Natural killer cell treated with Interleukin-12 subunit alpha and Interleukin-12 subunit beta and Interleukin-15 and Interleukin-18, amount 100 ng/mL, for 72 hours (primary cell): ENCODE measurements at places on chromosomes 16 and 17.

DNA sequence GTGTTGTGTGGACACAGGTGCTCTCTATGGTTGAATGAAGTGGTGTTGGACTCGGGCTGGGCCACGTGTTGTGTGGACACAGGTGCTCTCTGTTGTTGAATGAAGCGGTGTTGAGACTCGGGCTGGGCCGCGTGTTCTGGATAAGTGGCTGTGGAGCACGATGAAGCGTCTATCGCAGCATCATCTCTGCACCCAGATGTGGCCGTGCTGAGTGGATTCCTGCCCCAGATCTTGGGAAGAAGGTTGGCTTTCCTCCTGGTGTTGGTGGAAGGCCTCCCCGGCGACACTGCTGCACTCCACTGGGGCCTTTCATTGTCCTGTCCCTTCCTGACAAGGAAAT lies 69.1 kb downstream of the RPTOR start:
- H3K4me3 ChIP-seq = no peak overlapping the region
- H3K27me3 ChIP-seq = no peaks in the 10 kb centered on the region
- H3K27ac ChIP-seq = no peak overlapping the region

GRCh38 chr17:58377661-58378060 lies 25.7 kb upstream of the SUPT4H1 start:
- no peaks in the 10 kb centered on the region for H3K36me3 ChIP-seq
- no peak overlapping the region for H3K27ac ChIP-seq
- no peak for DNase-seq
- H3K27me3 ChIP-seq = no peaks in the 10 kb centered on the region
- peaks cover 43% of the 10 kb centered on the region for H3K4me1 ChIP-seq

DNA sequence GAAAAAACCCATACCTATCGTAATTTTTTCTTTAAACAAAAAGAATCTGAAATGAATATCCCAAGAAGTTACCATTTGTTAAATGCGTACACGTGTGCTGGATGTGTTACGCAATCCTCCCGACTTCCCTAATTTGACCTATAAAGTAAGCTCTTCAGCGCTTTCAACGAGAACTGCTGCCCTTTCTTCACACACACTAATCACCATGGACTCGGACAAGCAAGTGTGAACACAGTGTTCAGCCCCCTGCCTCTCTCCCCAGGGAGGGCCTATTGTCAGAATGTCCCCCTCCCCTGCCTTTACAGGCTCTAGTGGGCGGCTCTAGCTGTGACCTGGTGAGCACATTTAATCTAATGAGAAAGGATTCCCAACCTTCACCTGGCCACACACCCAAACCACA lies 216.1 kb downstream of the CEP112 start:
- H3K27ac ChIP-seq = no peak overlapping the region
- H3K36me3 ChIP-seq = no peaks in the 10 kb centered on the region
- no peak for DNase-seq
- no peak overlapping the region for H3K4me3 ChIP-seq
- no peaks in the 10 kb centered on the region for H3K4me1 ChIP-seq
- peaks cover 8% of the 10 kb centered on the region for H3K27me3 ChIP-seq

DNA sequence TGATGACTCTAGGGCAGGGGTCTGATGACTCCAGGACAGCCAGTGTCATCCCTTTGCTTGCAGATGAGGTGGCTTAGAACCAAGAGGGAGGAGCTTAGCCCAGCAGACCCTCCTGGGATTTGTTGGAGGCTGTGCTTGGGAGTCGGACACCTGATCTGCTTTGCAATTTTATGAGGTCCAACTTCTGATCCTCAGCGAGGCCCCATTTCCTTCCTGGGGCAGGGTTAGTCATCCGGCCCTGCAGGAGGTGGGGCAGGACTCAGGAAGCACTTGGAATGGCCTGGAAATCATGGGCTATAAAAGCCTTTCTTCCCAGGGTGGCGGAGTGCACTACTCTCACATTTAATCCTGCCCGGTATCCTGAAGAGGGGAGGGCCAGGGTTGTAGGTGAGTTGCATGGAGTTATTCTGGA lies 168.5 kb downstream of the MSI2 start:
- H3K4me3 ChIP-seq = peak overlapping the region; percentile 22
- H3K27me3 ChIP-seq = no peaks in the 10 kb centered on the region
- no peak overlapping the region for H3K27ac ChIP-seq
- no peak for DNase-seq
- H3K36me3 ChIP-seq = no peaks in the 10 kb centered on the region
- H3K4me1 ChIP-seq = peaks cover 32% of the 10 kb centered on the region

GRCh38 chr16:51540259-51540658 lies 389.2 kb upstream of the SALL1 start:
- H3K4me1 ChIP-seq = no peaks in the 10 kb centered on the region
- H3K36me3 ChIP-seq = no peaks in the 10 kb centered on the region
- no peak overlapping the region for H3K4me3 ChIP-seq
- H3K27me3 ChIP-seq = no peaks in the 10 kb centered on the region
- no peak for DNase-seq

DNA sequence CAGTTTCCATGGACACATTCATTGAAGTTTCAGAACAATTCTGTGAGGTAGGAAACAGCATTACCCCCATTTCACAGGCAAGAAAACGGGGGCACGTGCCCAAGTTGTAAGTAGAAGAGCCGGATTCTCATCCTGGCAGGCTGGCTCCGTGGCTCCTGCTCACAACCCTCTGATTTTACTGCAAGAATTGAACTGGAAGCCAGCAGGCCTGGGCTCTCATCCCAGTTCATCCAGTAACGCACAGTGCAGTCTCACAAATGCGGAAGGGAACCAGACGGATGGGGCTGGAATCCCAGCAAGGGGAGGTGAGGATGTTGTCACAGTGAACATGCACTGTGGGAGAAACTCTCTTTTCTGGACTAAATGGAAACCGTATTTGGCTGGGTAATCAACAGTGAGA lies 40.7 kb upstream of the DOC2B start:
- H3K27ac ChIP-seq = no peak overlapping the region
- H3K4me3 ChIP-seq = no peak overlapping the region
- no peaks in the 10 kb centered on the region for H3K36me3 ChIP-seq
- no peaks in the 10 kb centered on the region for H3K27me3 ChIP-seq
- DNase-seq = peak; percentile 15

- peaks cover 12% of the 10 kb centered on the region for H3K4me1 ChIP-seq
- no peak for DNase-seq
- H3K27me3 ChIP-seq = peaks cover 73% of the 10 kb centered on the region
- H3K27ac ChIP-seq = no peak overlapping the region
- H3K4me3 ChIP-seq = peak overlapping the region; percentile 39
Measured at GRCh38 chr17:37742116-37742761, 2.6 kb downstream of the HNF1B start.

DNA sequence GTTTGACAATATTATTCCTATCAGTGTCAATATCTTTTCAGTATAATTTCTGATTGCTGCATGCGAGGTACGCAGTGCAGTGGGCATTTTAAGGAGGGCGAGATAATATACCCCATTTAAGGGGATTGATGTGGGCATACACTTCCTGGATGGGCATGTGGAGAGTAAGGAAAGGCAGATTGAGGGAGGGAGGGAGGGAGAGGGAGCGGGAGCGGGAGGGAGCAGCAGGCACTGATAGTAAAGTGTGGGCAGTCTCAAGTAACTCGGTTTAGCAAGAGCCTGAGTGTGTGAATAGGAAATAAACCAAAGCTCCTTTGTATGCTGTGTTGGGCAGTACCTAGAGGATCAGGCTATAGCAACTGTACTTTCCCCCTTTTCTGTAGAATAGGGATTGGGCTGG lies 5.1 kb downstream of the BPTF start:
- H3K36me3 ChIP-seq = peaks cover 4% of the 10 kb centered on the region
- H3K4me1 ChIP-seq = peaks cover 51% of the 10 kb centered on the region
- no peak for DNase-seq
- no peaks in the 10 kb centered on the region for H3K27me3 ChIP-seq
- H3K27ac ChIP-seq = no peak overlapping the region
- peak overlapping the region; percentile 31 for H3K4me3 ChIP-seq

DNA sequence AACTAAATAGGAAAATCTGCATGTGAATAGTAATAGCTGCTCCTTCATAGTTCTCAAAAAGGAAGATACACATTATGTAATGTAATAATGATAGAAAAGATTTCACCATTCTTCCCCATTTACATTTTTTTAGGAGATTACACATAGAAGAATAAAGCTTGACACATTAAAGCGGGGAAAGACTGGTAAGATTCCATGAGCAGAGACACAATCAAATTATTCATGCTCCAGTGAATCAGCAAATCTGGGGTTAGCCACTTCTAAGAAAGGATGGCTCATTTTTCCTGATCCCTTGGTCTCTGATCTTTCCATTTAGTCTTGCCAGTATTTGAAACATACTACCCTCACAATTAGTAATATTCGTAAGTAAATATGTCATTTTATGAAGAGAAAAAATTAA lies 81.9 kb downstream of the CA4 start:
- DNase-seq = no peak
- H3K27me3 ChIP-seq = no peaks in the 10 kb centered on the region
- H3K4me3 ChIP-seq = no peak overlapping the region
- H3K4me1 ChIP-seq = no peaks in the 10 kb centered on the region
- no peak overlapping the region for H3K27ac ChIP-seq
